ENCODE measurements at places on chromosomes 7 and 10.

- no peak for DNase-seq
Measured at GRCh38 chr7:70303780-70304179, 705.5 kb downstream of the AUTS2 start.

DNA sequence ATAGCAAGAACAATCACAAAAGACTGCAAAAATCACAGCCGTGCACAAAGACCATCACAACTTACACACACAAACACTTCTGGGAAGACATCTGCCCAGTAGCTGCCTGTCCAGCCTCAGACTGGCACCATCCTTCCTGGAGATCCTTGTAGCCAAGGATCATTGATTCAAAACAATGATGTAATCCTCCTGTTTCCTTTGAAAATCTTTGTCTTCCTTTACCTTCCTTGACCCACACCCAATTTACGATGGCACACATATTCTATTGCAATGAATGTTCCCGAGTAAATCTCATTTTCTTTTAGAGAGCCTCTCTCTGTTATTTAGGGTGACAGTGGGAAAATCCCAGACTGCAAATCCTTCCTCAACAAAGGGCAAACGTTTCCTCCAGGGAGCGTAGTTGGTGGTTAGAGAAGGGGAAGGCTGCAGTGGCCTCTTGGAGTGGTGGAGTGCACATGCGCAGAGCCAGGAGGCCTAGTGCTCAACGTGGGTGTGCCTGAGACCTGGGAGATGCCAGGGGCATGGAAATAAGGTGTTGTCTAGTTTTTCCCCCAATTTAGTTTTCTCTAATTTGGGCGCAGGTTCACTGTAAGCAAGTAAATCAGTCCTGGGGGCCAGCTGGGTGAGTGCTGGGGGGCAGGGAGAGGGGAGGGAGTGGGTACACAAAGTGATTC, 3.1 kb upstream of the INPP5A start:
- no peak for DNase-seq

DNA sequence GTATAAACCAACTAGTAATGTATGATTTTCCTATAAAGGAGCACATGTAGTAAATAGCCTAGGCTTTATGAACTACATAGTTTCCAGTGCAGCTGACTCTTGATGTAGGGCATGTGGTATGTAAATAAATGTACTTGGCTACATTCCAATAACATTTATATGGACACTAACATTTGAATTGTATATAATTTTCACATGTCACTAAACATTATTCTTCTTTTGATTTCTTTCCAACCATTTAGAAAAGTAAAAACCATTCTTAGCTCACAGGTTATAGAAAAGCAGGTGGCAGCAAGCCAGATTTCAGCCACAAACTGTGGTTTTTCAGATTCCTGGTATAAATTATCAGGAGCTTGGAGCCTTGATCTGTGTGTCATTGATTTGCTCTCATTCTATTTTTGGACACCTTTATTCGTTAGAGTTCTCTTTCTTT, 1182.0 kb downstream of the CNTNAP2 start:
- no peak for DNase-seq

GRCh38 chr10:126945351-126946030, 40.3 kb downstream of the DOCK1 start:
- no peak for DNase-seq

GRCh38 chr10:8404721-8405120, 350.2 kb downstream of the GATA3 start:
- DNase-seq: no peak

GRCh38 chr10:108544500-108545120, 1378.7 kb downstream of the XPNPEP1 start:
- DNase-seq: no peak

DNA sequence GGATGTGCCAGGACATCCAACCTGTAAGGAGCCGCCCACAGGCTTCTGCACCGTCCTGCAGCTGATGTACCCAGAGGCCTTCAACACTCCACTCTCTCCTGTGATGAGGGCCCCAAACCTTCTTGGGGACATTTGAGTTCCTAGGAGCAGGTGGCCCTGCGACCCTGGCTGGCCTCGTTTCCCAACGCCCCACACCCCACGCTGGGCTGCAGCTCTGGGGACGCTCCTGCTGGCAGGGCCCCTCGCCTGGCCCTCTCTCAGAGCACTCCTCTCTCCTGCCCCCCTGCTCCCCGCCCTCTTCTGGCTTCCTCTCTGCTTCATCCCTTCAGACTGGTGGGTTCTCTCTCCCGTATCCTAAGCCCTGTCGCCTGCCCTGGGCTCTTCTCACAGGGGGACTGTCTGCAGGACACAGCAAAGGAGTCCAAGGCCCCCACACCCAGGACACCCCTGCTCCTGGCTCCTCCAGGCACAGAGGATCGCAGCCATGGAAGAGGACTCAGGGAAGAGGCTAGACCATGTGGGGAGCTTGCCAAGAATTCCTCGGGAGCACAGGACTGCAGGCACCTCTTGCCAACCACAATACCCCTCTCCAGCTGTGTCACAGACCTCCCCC, 541.4 kb downstream of the TCERG1L start:
- DNase-seq: no peak

DNA sequence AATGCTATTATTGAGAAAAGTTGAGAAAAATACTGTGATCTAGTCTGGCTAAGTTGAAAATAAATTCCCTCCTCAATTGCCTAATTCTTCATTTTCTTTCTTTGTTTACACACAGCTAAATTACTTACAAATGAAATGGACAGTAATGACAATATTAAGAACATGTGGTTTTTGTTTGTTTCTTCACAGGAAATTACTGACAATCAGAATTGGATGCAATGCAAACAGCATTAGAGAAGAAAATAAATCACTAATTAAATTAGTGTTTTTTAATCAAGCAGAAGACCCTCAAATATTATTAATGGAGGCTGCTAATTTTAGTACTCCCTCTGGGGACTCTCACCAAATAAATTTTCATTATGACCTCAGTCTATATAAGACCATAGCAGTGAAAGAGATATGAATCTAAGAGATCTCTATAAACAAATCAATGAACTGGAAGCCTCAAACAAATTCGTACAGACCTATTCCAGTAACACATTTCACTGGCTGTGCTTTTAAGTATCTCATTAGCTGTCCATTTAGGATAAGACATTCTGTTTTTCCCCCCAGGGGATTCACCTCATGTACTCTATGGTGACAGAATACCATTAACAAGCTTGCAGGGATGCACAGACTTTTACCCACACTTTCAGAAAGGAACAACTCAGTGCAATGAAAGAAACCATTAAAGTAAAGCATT, 202.0 kb upstream of the DGKB start:
- no peak for DNase-seq

DNA sequence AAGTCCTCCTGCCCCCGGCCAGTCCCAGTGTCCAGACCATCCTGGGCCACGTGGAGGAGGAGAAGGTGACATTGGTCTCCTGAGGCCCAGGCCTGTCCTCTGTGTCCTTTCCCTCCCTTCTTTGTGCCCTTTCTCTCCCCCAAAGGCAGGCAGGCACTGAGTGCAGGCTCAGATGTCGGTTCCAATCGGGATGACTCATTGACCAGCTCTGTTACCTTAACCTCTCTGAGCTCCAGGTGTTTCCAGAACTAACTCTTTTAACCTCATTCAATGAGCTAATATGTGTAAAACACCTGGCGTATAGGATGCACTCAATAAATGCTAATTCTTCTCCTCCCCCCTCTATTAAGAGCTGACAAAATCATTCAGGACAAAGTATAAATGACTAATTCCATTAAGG, 25.7 kb downstream of the MACROH2A2 start:
- no peak for DNase-seq

- no peak for DNase-seq
Measured at GRCh38 chr10:8315619-8316021, 261.1 kb downstream of the GATA3 start.
